ENCODE measurements at places on chromosomes 2 and 18.

GRCh38 chr2:112607680-112608438, 23.4 kb downstream of the CHCHD5 start:
- no peak for DNase-seq

DNA sequence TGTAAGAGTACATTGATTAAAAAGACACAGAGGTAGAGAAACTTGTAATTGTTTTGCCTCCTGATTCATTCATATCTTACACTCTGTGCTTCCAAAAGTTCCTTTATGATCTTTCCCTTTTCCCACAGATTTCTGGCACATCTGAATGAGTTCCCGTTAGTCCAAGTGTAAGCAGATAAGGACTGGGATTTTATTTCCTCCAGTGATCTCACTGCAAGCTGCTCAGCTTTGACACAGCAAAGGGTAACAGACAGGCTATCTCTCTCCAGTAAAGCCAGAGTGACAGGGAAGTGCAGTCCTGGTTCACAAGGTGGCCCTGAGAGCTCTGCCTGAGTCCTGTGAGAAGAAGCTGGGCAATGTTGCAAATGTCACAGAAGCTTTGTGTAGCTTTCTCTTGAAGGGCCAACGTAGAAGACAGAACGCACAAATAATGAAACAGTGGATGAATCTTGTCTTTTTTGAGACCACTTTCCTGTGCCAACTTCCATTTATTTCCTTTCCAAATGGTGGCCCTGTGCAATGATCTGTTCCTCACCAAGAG, 32.5 kb upstream of the KCNE4 start:
- DNase-seq: no peak

DNA sequence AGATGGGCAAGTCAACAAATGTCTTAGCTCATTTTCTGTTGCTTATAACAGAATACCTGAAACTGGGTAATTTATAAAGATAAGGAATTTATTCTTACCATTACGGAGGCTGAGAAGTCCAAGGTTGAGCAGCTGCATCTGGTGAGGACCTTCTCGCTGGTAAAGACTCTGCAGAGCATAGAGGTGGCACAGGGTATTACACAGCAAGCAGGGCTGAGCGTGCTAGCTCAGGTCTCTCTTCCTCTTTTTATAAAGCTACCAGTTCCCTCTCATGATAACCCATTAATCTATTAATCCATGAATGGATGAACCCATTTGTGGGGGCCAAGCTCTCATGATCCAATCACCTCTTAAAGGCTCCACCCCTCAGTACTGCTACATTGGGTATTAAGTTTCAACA, 109.1 kb downstream of the CDK15 start:
- no peak for DNase-seq

- no peak for DNase-seq
Measured at GRCh38 chr18:40832362-40832761, 1122.7 kb upstream of the PIK3C3 start.

- no peak for DNase-seq
Measured at GRCh38 chr2:46351750-46352138, 54.5 kb downstream of the EPAS1 start.

- no peak for DNase-seq
Measured at GRCh38 chr2:49286726-49287125, 132.4 kb upstream of the FSHR start.

DNA sequence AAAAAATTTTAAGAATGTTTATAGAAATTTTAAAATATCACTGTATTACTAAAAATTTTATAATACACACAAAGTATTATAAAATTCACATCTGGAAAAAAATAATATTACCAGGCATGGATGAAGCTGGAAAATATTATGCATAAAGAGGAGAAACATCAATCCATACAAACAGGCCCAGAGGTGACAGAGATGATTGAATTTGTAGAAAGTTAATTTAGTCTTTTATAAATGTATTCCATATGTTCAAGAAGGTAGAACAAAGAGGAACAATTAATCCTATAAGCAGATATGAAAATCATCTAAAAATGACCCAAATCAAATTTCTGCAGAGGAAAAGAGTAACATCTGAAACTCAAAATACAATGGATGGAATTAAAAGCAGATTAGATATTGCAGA, 605.2 kb upstream of the CELF4 start:
- no peak for DNase-seq

DNA sequence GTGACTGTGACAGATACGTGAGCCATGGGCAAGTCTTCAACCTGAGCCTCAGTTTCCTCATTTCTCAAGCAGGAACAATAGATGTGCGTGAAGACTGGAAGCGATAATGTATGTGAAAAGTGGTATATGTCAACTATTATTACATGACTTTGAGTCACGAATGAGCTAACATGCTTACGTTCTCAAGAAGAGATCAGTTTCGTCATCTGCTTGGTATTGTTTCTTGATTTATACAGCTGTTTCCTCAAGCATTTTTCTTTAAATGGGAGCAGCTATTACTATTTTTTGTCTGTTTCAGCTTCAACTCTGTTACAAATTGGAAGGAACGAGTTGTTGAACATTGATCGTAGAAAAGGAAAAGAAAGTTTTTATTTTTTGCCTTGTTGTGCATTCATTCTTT, 48.5 kb upstream of the THOC1 start:
- peak; percentile 13 for DNase-seq

GRCh38 chr2:1804865-1805264, 60.5 kb upstream of the PXDN start:
- no peak for DNase-seq

GRCh38 chr2:9780368-9781130, 62.7 kb upstream of the TAF1B start:
- no peak for DNase-seq

DNA sequence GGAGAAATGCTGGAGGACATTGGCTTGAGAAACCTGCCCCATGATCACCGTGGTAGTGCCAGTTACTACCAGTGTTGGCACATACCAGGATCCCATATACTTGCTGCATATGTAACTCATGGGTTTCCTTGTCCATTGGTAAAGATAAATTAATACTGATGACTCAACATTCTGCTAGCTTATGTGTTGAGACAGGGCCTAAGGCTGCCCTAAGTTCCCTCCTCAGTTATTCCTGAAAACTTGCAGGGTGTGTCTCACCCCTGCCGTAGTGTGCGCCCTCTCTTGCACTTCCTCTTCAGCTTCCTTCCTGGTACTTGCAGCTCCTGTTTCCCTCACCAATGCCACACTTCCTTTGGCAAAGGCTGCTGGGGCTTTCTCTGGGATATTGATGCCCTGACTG, 4.3 kb upstream of the INO80C start:
- DNase-seq: no peak

DNA sequence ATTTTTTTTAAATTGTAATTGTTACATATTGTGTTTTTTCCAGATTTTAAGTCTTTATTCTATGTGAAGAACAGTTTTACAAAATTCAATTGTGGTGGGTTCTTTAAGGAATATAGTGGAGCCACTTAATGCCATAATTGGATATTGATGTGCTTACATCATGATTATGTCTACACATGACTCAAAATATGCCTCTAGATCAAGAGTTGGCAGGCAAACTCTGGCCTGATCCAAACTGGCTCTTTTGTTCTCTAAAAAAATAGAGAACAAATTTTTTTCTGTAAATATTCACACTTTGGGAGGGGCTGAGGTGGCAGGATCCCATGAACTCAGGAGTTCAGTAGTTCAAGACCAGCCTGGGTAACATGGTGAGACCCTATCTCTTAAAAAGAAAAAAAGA, 8.3 kb downstream of the EHBP1 start:
- no peak for DNase-seq

DNA sequence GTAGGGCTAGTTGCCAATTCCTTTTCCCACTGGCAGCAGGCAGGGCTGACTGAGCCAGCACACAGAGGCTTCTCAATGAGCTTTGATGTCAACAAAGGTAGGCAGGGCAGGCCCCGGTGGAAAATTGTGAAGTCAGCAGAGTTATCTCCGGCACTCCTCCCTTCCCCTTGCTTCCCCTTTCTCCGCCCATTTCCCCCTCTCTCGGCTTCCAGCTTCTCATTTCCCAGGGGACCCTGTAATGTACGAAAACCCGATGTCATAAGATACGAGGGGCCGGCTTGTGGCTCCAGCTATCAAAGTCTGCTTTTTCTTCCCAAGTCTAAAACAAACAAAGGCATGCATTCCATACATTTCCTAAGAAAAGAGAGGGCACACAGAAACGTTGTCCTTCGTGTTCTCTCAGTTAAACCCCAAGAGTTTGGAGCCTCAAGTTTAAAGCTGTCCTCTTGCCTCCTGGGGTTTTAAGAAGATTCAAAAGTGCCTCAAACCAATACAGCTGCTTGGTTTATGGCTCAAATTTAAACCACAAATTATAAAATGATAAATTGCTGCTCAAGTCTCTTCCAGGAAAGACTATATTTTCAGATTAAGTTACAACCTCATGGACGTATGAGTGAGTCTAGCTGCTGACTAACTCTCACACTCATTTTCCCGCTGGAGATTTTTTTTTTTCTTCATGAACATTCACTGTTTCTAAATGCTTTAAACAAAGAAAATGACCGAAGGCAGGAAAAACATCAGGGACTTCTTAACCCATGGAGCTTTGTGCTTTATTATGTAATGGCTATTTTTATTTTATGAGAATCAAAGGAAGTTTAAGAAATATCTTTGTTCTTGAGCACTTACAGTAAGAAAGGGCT, 27.2 kb upstream of the EML4 start:
- peak; percentile 77 for DNase-seq

- no peak for DNase-seq
Measured at GRCh38 chr2:19987936-19988335, 2.0 kb downstream of the WDR35 start.

DNA sequence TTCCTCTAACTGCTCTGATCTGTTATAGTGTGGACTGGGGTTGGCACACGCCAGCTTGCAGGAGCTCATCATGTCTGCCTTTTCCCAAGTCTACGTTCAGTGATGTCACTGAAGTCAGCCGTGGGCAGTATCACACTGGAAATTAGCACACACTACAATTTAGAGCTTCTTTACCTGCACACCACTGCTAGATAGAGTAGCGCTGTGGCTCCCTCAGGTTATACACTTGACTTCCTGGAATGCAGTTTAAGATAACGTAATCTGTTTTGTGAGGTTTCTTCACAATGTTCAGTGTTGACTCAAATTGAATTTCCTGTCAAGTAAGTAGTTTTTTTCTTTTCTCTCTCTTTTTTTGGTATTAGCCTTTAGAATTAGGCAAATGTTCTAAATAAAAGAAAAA, 487.2 kb downstream of the DCDC2C start:
- no peak for DNase-seq

GRCh38 chr2:14960686-14961324, 328.3 kb downstream of the LRATD1 start:
- no peak for DNase-seq

DNA sequence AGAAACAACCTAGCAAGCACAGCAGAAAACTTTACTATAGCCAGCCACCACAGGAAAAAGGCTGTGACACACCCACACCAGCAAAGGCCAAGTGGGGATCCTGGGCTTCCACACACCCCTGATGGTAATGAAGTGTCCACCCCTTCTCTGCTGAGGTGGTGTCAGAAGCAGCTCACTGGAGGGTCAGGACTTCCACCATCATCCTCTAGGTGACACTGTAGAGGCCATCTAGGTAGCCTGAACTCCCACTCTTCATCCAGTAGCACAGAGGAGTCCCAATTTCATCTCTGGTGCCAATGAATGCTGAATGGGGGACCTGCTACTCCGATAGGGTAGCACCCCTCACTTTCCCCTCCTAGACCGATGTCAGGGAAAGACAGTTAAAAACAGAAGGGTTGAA, 1544.4 kb downstream of the LRP1B start:
- no peak for DNase-seq

GRCh38 chr2:70920367-70920715, 15.4 kb upstream of the ATP6V1B1 start:
- DNase-seq: no peak

GRCh38 chr18:30889519-30890301, 152.8 kb downstream of the DSC3 start:
- DNase-seq: no peak

GRCh38 chr2:134287323-134287722, 33.5 kb downstream of the MGAT5 start:
- no peak for DNase-seq

GRCh38 chr2:16032282-16033031, 92.1 kb downstream of the MYCN start:
- no peak for DNase-seq

DNA sequence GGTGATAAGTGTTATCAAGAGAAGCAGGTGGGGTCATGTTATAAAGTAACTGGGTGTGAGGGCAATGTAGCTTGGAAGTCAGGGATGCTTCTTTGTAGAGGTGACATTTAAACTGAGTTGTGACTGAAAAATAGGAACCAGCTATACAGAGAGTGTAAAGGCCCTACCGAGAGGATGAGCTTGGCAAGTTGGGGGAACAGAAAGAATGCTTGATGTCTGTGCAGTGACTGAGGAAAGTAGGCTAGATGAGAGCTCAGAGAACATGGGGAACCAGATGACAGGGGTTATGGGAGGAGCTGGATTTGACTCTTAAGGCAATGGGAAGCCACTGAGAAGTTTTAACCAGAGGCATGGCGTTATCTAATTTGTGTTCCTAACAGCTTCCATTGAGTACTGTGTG, 115.3 kb downstream of the DOCK10 start:
- no peak for DNase-seq

GRCh38 chr18:40018266-40018665, 1936.8 kb upstream of the PIK3C3 start:
- no peak for DNase-seq

DNA sequence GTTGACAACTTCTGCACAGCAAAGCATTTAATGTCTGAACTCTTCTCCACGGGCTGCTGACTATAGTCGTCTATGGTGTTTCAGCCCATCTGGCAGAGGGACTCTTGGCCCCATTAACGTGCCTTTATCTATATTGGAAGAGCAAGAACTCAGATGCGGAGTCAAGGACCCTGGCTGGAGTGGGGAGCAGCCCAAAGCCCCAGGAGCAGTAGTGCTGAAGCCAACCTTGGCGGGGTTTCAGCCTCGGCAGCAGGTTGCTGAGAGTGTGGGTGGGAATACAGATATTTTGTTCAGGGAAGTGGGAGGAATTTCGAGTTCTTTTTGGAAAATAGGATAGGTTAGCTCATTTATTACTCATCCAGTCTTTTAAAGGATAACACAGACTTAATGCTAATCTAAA, 34.2 kb downstream of the TMEM17 start:
- no peak for DNase-seq

DNA sequence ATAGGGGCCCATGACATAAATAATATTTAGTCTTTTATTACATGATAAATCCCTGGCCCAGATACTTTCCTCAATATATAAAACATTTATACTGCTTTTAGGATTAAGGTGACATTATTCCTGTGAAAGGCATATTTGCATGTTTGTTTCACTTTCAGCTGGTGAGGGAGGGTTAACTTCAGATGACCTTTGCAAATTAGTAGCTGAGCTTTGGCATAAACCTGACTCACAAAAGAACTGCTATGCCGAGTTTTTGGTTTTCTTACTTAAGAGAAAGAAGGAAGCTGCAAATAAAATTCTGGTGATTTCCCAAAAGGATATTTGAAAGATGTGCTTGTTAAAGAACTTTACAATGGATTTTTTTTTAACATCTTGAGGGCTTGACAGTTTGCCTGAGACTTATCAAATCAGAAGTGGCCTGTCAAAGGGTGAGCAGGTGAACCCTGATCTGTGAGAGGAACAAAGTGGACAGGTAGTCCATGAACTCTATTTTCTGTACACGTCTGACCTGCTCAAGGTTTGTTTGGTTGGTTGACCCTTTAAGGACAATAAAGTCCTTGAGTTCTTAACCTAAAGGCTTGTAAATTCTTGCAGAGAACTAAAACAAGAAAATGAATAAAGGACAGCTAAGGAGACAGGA, 93.5 kb downstream of the FAM124B start:
- no peak for DNase-seq

GRCh38 chr18:29616867-29617266, 1425.7 kb downstream of the DSC3 start:
- DNase-seq: no peak

- DNase-seq: no peak
Measured at GRCh38 chr18:43651057-43651456, 373.8 kb upstream of the SYT4 start.

Data from AG04450 (cell line).